ENCODE measurements at places on chromosomes 4 and X.

- DNase-seq, result no peak
Observed at GRCh38 chrX:39195156-39195555, 393.9 kb downstream of the MID1IP1 start.

DNA sequence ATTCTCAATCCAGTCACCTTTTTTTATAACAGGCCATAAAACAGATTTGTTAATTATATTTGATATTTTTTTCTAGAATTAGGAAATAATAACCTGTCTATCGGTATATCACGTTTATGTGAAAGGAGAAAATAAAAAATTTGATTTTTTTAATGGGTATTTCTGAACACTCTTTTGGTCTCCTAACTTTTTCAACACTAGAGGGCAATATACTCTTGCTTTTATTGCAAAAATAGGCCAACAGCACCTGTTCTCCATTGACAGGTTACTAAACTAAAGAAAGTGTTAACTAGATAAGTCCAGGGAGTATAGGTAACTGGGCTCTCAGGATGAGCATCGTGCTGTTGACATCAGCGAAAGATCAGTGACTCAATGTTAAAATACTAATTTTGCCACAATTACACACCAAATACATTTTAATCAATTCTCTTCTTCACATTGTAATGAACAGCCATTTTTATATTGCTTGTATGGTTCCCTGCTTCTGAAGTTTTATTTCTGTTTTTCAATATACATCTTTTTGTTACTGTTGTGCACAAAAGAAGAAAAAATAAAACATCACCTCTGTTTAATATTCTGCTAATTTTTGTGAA is 22.8 kb downstream of the NDST4 start:
- no peak for DNase-seq

DNA sequence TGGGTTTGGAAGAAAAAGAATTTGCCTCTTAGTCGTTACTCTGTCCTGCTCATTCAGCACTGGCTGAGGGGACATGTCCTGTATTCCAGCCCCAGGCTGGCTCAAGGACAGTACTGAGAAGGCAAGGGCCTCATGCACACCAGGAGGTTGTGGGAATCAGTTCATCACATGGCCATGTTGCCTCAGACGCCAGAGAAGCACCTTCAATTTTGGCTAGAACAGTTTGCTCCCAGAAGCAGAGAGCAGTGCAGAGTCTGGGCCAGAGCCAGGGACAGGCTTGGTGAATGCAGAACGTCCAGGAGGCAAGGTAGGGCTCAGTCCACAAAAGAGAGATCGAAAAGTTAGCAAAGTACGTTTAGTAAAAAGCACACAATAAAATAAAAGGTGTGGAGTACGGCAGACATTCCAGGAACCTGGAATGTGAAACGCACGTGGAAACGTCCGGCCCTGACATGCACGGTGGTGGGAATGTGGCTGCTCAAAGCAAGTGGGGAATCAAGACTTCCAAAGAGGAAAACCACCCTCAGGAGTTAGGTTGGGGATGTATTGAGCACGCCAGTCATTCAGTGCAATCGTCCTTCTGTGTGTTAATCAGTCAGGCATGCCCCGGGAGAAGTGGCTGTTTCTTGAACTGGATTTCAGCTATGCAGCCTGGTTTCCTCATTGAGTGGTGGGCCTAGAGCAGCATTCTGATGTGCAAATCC is 1.2 kb upstream of the SLC2A9 start:
- DNase-seq, result no peak

DNA sequence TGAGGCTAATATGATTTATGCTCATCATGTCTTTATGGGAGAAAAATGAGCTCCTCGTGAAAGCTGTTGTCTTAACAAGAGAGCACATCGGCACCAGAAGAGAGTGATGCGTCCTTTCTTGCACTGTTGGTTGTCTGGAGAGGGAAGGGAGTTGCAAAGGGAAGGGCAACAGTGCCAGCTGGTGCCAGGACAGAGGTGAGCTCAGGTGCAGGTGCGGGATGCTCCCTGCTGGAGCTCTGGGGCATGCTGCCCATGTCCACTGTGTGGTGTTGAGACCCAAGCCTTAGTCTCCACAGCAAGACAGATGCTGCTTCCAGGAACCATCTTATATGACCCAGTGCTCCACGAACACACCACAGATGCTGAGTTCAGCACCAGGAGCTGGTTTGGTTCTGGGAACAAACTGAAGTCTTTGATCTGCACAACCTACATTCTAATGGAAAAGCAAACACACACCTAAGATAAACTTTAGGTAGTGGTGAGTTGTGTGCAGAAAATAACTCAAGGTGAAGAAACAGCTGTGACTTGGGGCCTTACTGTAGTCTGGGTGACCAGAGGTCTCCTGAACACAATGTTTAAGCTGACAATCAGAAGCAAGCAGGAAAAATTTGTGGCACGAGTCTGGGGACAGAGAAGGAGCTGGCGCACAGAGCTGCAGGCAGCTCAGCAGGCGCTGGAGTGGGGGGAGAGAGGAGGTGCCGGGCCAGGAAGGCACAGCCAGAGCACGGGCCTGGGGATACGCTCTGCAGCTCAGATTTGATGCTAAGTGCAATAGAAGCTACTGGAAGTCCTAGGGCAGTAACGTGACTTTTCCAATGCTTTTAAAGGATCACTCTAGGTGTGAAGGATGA is 73.2 kb downstream of the HAUS3 start:
- no peak for DNase-seq

DNA sequence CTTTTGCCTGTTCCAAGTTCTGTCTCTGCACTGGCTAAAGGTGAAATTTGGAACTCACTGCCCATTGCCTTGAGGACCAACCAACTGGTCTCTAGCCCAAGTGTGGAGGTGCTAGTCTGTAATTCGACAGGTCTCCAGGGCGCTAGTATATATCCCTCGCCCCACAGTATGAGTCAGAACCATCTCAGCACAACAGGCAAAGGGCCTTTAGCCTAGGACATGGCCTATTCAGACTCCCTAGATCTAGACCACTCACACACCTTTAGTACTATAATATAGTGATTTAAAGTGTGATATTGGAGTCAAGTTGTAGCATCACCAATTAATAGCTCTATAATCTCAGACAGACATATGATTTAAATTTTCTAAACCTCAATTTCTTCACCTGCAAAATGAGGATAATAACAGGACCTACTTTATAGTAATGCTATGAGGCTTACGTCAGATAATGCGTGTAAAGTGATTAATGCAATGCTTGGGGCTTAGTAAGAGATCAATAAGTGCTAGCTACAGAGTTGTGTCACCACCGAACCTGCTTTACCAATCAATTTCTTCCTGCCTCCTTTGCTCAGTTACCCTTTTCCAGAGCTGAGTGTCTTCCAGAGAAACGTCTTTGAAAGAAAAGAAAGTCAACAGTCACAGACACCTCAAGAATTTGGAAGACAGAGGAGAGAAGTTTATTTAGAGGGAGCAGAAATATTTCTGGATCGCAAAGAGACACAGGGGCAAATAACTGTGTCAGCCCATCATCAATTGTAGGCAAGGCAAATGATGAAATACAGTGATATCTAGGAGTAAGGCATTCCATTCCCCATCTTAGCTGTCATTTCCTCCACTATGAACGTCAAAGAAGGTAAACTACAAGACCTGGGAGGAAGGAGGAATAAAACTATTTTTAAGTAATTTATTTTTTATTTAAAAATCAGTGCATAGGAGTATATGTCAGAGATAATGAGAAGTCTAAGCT is 2.3 kb downstream of the NOX1 start:
- no peak for DNase-seq

Data from activated T-helper 1 cell treated with anti-CD3 and anti-CD28 coated beads, Interleukin-2, amount 50 U/mL, for 16 hours (primary cell).